ENCODE measurements at places on chromosomes 5 and 9. TPM values are rescaled to one million over a fixed set of nuclear protein-coding genes. Genes with fewer than 3 reads are reported as not detected.

Gene SLC36A3
- total RNA-seq: not detected

- peak; percentile 85 for DNase-seq
Measured at GRCh38 chr5:124906339-124907097, 160.1 kb upstream of the ZNF608 start.

- no peak for DNase-seq
Measured at GRCh38 chr9:89883401-89884341, 278.9 kb downstream of the GADD45G start.

DNA sequence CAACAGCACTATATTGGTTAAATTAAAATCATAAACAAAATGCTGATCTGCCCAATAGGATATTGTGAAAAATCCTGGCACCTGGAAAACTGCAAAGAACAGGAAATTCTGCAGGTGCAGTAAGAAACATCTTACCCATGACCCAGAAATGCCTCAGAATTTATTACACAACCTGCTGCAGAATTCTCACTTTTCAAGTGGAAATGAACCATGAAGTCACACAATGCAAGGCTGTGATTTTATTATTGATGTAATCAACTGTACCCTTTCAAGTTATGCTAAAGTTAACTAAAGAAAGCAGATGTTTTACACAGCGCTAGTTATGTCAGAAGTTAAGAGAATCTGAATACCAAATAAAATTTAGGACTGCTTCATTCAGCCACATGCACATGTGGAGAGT is 6.0 kb downstream of the STRBP start:
- no peak for DNase-seq

- no peak for DNase-seq
Measured at GRCh38 chr5:81402192-81402930, 8.4 kb upstream of the ACOT12 start.

Gene SEMA5A
- 18.2 TPM for total RNA-seq

- DNase-seq: no peak
Measured at GRCh38 chr9:115106642-115107041, 11.3 kb downstream of the TNC start.

DNA sequence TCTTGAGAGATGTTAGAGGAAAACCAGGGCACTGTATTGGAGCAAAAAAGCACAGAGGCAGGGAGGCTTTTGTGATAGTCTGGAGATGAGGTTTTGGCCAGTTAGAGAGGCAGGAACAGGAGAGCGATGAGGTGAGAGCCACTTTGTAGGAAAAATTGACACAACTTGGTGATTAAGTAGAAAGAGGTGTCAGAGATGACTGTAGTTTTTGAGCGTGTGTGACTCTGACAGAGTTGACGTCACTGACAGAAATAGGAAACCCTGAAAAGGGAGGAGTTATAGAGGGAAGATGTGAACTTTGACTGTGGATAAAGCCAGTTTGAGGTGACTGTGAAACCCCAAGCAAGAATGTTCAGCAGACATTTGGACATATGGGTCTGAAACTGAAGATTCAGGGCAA is 15.7 kb downstream of the NFX1 start:
- DNase-seq: no peak

Gene NKD2
- total RNA-seq: 61.5 TPM

GRCh38 chr5:83672646-83673045 is 48.0 kb downstream of the HAPLN1 start:
- peak; percentile 16 for DNase-seq

Gene GDA
- total RNA-seq: 0.08 TPM

- peak; percentile 83 for DNase-seq
Measured at GRCh38 chr9:87973730-87974292, 522 bp downstream of the CDK20 start.

GRCh38 chr9:137458194-137459151 is 661 bp downstream of the NSMF start:
- peak; percentile 84 for DNase-seq

DNA sequence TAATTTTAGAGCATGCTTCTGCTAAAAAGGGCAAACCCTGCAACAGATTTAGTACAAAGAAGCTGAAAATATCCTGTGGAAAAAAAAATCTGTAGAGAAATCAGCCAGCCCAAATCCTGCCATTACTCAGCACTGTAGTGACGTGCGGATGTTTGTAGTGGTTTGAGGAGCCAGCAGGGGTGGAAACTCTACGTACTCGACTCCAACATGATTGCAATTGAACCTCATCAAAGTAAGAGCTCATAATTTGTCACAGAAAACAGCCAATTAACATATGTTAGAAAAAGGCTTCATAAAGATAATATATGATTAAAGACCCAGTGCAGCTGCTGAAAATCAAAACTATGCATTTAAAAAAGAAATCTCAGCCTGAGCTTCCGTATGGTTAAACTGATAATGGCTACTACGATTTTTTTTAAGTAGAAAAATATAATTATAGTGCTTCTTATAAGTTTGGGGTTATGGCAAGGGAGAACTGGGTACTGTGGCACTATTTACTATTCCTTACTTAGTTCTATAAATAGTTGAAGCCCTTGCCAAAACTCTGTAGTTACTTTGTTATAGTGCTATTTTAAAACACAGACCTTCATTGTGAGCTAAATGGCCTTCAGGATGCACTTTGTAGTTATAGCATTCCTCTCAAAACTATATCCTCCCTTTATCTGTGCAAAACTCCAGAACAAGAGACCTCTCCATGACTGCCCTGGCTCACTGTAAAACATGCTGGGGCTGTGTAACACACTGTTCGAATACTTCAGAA is 49.4 kb downstream of the MEF2C start:
- peak; percentile 70 for DNase-seq

DNA sequence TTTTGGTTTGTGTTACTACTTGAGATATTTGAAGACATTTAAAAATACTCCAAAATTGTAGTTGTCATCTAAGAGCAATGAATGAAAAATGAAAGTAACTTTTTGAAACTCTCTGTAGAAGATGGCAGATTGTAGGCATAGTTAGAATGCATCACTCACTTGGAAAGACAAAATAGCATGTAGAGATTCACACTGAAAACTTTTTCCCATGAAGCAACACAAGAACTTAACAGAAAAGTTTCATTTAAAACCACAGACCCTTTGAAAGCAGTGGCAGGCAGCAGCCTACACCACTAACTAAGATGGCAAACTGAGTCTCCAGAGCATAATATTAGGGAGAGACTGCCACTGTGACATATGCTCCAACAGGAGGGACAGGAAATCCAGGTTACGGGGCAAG is 18.9 kb upstream of the FAM174A start:
- no peak for DNase-seq

- DNase-seq: no peak
Measured at GRCh38 chr9:19643875-19644274, 145.0 kb downstream of the SLC24A2 start.

GRCh38 chr5:171999877-172000276 is 6.6 kb downstream of the FBXW11 start:
- DNase-seq: no peak

Gene SIT1
- total RNA-seq: 0.99 TPM

GRCh38 chr5:9176641-9177040 is 369.2 kb downstream of the SEMA5A start:
- no peak for DNase-seq

DNA sequence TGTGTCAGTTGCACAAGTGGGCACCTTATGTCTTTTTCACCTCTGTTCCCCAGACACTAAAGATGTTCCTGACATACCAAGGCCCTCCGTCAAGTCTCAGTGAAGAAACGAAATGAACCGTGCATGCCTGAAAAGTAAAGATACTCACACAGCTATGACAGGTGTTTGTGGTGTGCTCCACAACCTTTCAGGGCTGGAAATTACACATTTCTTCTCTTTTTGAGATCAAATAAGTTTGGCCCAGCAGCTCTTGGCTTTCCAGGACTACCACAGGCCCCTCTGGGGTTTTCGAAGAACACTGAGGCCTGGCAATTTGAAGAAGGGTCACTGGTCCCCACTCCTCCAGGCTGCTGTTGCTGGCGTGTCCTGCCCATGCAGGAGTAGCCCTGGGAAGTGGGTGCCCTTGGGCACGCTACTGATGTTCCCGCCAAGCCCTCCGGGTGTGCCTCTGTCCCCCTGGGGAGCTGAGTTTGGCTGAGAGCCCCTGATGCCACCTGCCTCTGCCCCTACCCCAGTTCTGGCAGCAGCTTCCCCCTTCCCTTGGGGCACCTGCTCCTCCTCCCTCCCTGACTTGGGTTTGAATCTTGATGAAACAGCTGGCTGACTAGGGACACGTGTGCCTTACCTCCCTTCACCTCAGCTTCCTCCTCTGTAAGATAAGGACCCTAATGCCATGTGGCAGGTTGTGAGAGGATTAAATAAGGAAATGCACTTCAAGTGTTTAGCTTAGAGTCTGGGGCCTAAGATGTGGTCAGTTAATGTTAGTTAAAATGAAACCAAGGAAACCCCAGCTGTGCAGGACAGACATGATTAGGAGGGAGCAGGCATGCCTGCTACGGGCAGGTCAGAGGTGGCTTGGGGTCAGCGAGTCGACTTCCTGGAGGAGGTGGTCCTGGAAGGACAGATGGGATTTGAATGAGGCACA is 49.1 kb upstream of the GADD45G start:
- no peak for DNase-seq

Gene AGXT2
- total RNA-seq: not detected

Gene FREM1
- 2.4 TPM for total RNA-seq

DNA sequence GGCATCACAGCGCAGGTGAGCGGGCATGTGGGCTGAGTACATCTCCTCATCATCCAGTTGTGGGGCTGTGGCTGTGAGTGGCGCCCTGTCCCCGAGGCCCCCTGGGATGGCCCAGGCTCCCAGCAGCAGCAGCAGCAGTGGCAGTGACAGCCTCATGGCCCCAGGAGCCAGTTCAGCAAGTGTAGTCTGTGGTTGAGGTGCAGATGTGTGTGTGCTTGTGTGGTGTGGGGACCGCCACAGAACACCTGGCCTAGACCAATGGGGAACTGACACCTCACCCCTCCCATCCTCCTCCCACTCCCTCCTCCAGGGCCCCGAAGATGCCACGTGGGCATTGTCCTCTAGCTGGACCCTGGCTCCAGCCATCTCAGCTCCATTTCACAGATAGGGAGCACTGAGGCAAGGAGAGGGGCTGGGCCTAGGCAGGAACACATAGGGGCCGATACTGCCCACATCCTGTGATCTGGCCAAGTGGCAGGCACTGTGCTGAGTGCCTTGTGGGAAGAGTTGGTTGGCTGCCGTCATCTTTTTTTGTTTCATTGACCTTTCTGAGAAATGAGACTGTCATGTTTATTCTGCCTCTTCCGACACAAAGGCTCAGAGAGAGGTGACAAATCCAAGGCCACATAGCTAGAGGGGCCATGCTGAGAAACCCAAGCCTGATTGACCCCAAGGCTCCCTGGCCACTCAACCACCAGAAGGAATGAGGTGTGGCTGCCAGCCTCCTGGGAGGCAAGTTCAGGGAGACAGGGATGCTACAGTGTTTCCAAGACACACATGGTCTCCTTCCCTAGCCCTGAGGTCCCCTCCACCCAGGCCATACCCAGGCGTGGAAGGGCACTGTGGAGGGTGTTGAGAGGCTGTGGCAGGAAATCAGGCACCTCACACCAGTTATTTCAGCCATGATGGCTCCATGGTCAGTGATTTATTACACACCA is at the start of gene MZB1:
Gene MZB1, minus strand, starts transcription at position 213 of the 938 bp plus-strand sequence. Its CDS starts 57 bp downstream, at position 156.
- no peak for DNase-seq

- DNase-seq: no peak
Measured at GRCh38 chr9:87512311-87512710, 14.6 kb downstream of the DAPK1 start.

GRCh38 chr9:28120184-28120583 is 546.9 kb upstream of the C9orf72 start:
- DNase-seq: no peak
